ENCODE measurements at places on chromosomes 4 and X. TPM values are rescaled to one million over a fixed set of nuclear protein-coding genes. Genes with fewer than 3 reads are reported as not detected.

DNA sequence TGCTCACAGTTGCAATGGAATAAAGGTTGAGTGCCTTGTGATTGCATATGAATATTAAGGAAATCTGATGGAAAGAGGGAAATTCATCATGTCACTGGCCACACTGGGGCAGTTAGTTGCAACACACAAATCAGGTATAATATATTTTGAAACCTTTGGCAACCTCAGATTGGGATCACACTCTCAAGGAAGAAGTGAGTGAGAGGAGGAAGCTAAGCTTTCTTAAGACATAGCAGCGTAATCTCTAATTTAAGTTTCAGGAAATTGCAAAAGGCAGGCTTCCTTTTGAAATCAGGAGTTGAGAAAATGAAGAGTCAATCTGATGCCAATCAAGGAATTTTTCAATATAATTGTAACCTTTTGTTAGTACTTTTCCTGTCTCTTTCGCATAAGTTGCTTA is 12.3 kb upstream of the CLTRN start:
- no peak for DNase-seq
- peaks cover 24% of the 10 kb centered on the region for H3K4me1 ChIP-seq
- H3K27ac ChIP-seq: peak overlapping the region; percentile 27
- H3K4me3 ChIP-seq: peak overlapping the region; percentile 75

GRCh38 chrX:153769865-153770600 is 6.0 kb downstream of the PLXNB3 start:
- H3K4me1 ChIP-seq: peaks cover 17% of the 10 kb centered on the region
- H3K4me3 ChIP-seq: no peak overlapping the region
- no peak for DNase-seq

DNA sequence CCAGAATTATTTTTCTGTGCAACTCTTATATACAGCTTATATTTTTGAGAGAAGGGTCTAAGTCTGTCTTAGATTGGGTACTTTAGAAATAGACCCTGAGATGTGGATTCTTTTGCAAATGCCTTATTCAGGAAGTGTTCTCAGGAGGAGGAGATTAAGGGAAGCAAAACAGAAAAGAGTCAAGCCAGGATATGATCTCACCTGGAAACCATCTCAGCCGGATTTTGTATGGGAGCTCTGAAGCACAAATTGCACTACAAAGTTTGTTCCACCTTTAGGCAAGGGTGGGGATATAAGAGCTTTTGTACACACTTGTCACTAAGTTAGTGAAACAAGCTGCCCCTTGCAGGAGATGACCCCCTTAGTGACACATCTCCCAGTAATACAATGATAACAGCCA is 121.2 kb upstream of the GRPR start:
- no peak for DNase-seq
- H3K36me3 ChIP-seq: no peaks in the 10 kb centered on the region
- no peak overlapping the region for H3K27ac ChIP-seq
- no peaks in the 10 kb centered on the region for H3K4me1 ChIP-seq
- H3K4me3 ChIP-seq: no peak overlapping the region

DNA sequence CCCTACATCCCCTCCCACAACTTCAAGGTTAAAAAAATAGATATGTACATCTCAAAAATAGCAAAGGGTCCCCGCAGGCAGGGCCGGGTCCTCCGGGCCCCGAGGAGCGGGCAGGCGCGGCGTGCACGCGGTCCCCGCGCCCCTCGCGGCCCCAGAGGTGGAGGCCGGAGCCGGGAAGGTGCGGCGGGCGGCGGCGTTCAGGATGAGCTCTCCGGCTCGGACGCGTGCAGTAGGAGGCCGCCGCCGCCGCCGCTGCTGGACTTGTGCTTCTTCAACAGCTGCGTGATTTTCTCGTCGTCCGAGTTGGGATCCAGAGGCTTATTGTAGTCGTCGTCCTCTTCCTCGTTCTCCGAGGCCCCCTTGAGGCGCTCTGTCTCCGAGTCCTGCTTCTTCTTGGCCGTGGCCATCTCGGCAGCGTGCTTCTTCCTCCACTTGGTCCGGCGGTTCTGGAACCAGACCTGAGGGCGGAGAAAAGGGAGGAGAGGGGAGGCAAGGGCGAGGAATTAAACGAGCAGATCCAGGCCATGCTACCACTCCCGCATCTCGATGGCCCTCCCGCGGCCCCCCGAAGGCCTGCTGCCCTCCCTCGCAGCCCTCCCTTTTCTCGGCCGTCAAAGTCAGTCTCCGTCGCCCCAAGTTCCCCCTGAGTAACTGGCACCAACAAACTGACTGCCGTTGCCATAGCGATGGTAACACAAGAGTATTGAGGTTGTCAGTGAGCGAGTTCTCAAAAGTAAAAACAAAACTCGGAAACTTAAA is 5.8 kb downstream of the NKX6-1 start:
- H3K27me3 ChIP-seq: peaks cover 40% of the 10 kb centered on the region
- peak; percentile 79 for DNase-seq
- no peak overlapping the region for H3K27ac ChIP-seq

GRCh38 chrX:68666580-68666979 is 19.1 kb downstream of the STARD8 start:
- no peaks in the 10 kb centered on the region for H3K4me1 ChIP-seq
- no peak overlapping the region for H3K4me3 ChIP-seq
- no peaks in the 10 kb centered on the region for H3K36me3 ChIP-seq
- H3K27ac ChIP-seq: no peak overlapping the region
- H3K27me3 ChIP-seq: peaks cover 4% of the 10 kb centered on the region

- H3K27ac ChIP-seq: no peak overlapping the region
- peak; percentile 57 for DNase-seq
- H3K4me3 ChIP-seq: no peak overlapping the region
Measured at GRCh38 chr4:27318740-27319139, 458.1 kb downstream of the STIM2 start.

DNA sequence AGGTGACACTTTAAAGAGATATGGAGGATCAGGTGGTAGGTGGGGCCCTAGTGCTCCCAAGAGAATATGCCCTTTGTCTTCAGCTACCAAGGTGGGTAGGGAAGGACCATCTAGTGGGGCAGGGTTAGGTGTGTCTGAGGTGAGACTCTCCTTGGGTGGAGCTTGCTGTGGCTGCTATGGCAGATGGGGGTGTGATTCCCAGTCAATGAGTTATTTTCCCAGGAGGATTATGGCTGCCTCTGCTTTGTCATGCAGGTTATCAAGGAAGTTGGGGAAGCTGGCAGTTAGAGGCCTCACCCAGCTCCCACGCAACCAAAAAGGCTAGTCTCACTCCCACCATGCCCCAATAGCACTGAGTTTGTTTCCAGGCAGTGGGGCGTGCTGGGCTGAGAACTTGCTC is 18.0 kb upstream of the SPIN2A start:
- H3K27me3 ChIP-seq: no peaks in the 10 kb centered on the region
- H3K4me3 ChIP-seq: no peak overlapping the region
- H3K4me1 ChIP-seq: no peaks in the 10 kb centered on the region
- no peak for DNase-seq
- H3K27ac ChIP-seq: no peak overlapping the region

DNA sequence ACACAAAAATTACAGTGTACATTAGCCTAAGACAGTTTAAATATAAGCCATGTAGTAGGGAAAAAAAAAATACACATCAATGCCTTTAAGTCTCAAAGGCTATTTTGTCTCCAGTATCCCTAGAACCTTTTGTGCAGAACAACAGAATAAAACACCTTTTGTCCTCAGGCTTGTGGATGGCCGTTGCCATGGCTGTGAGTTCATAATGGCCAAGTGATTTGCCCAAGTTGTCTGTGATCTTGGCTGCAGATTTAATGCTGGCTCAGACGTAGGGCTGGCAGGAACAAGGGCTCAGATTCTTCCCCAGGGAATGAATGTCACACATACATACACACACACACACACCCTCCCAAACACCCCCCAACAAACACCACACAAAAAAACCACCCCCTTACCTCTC is 25.3 kb downstream of the GPM6B start:
- no peak overlapping the region for H3K27ac ChIP-seq
- peak; percentile 45 for DNase-seq
- no peaks in the 10 kb centered on the region for H3K27me3 ChIP-seq
- no peak overlapping the region for H3K4me3 ChIP-seq
- H3K36me3 ChIP-seq: no peaks in the 10 kb centered on the region

- H3K4me3 ChIP-seq: no peak overlapping the region
- no peaks in the 10 kb centered on the region for H3K4me1 ChIP-seq
- no peaks in the 10 kb centered on the region for H3K36me3 ChIP-seq
- no peak overlapping the region for H3K27ac ChIP-seq
- no peaks in the 10 kb centered on the region for H3K27me3 ChIP-seq
Measured at GRCh38 chrX:80663331-80663730, 146.3 kb downstream of the BRWD3 start.

- no peak overlapping the region for H3K27ac ChIP-seq
- no peaks in the 10 kb centered on the region for H3K27me3 ChIP-seq
- no peaks in the 10 kb centered on the region for H3K36me3 ChIP-seq
Measured at GRCh38 chrX:143304025-143304424, 213.2 kb downstream of the SPANXN3 start.

- H3K27me3 ChIP-seq: no peaks in the 10 kb centered on the region
- H3K4me1 ChIP-seq: no peaks in the 10 kb centered on the region
- peak overlapping the region; percentile 43 for H3K27ac ChIP-seq
- no peak overlapping the region for H3K4me3 ChIP-seq
- DNase-seq: peak; percentile 90
- H3K36me3 ChIP-seq: no peaks in the 10 kb centered on the region
Measured at GRCh38 chrX:112832481-112833095, 8.0 kb downstream of the AMOT start.

DNA sequence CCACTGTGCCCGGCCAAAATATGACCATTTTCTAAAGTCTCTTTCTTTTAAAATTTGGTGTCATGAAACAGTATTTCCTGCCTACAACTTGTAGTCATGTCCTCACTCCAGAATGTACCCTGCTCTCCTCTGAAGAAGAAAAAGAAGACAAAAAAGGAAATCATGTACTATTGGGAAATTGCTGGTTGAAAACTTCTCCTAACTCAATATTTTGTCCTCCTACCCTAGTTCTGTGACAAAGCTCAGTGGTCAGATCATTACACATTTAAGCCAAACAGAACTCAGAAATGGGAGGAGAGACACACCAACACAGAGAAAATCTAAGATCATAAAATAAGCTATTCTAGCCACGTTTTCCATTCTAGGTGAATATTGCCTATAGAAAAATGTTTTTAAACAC is 127.7 kb downstream of the IRF2 start:
- H3K36me3 ChIP-seq: no peaks in the 10 kb centered on the region
- H3K4me3 ChIP-seq: no peak overlapping the region
- peak overlapping the region; percentile 97 for H3K27ac ChIP-seq
- peaks cover 31% of the 10 kb centered on the region for H3K4me1 ChIP-seq

DNA sequence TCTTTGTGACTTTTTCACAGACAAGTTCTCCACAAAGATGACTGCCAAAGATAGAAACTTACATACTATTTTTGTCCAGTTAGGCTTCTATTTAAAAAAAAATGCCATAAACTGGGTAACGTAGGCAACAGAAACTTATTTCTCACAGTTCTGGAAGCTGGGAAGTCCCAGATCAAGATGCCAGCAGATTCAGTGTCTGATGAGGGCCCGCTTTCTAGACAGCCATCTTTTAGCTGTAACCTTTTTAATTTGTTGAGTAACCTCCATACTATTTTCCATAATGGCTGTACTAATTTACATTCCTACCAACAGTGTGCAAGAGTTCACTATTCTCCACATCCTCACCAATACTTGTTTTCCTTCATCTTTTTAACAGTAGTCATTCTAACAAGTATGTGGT is 55.5 kb downstream of the ARHGEF38 start:
- H3K36me3 ChIP-seq: no peaks in the 10 kb centered on the region
- no peak for DNase-seq
- no peak overlapping the region for H3K4me3 ChIP-seq
- no peak overlapping the region for H3K27ac ChIP-seq
- peaks cover 18% of the 10 kb centered on the region for H3K4me1 ChIP-seq
- H3K27me3 ChIP-seq: no peaks in the 10 kb centered on the region

DNA sequence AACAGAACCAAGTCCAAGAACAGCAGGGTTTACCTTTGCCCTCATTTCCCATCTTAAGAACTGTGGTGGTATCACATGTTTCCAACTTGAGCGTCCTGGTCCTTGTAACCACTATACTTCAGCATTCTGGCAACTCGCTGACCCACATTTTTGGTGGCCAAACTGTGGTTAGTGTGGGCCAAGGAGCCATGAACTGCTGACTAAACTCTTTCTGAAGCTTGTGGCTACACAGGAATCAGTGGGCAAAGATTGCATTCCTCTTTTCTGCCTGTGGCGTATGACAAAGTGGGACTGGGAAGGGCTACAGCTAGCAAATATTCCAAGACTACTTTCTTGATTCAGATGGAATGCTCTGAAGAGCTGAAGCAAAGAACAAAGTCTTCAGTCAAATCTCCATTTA is 106.3 kb upstream of the MID1 start:
- no peaks in the 10 kb centered on the region for H3K4me1 ChIP-seq
- H3K27me3 ChIP-seq: peaks cover 3% of the 10 kb centered on the region
- H3K4me3 ChIP-seq: no peak overlapping the region
- no peaks in the 10 kb centered on the region for H3K36me3 ChIP-seq
- no peak overlapping the region for H3K27ac ChIP-seq

DNA sequence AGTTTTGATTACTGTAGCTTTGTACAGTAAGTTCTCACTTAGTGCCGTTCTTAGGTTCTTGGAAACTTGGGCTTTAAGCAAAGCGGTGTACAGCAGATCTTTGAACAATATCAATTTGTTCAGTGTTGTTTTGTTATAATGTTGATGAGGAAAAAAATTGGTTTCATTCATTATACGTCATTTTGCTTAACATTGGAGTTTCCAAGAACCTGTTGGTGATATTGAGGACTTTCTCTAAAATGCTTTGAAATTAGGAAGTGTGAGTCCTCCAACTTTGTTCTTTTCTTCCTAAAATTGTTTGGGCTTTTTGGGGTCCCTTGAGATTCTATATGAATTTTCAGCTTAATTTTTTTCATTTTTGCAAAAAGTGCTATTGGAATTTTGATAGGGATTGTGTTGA is 49.1 kb downstream of the STAG2 start:
- no peak overlapping the region for H3K4me3 ChIP-seq
- no peak for DNase-seq
- H3K27ac ChIP-seq: no peak overlapping the region

DNA sequence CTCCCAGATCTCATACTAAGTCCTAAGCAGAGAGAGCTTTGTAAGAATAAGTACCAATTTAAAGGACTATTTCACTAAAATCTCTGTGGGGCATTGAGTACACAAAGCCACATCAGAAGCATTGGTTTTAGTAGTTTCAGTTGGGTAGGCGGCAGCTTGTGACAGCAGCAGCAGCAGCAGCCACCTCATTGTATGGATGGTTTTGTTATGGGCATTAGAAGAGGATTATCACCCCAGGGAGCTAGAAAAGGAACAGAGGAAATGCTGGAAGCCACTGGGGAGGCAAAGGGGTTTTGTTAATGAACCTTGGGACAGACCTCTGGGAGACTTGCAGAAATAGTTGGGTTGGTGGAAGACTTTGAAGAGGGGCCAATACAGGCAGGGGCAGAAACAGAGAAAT is 93.9 kb upstream of the FRMPD3 start:
- H3K36me3 ChIP-seq: no peaks in the 10 kb centered on the region
- H3K27me3 ChIP-seq: no peaks in the 10 kb centered on the region
- H3K4me1 ChIP-seq: no peaks in the 10 kb centered on the region
- DNase-seq: no peak
- no peak overlapping the region for H3K27ac ChIP-seq

The REPS2 gene
- total RNA-seq: 22.5 TPM

The CXorf49B gene
- total RNA-seq: not detected

The NHSL2 gene
- 2.9 TPM for total RNA-seq

The CXCL11 gene
- 0.43 TPM for total RNA-seq

The USP17L27 gene
- not detected for total RNA-seq

The SSX4 gene
- total RNA-seq: not detected

The CD40LG gene
- not detected for total RNA-seq

The BEND2 gene
- not detected for total RNA-seq

The RIPPLY1 gene
- not detected for total RNA-seq

All from stomach (tissue), 19 donors.